ENCODE measurements at places on chromosomes 4 and X. TPM values are rescaled to one million over a fixed set of nuclear protein-coding genes. Genes with fewer than 3 reads are reported as not detected.

- H3K4me3 ChIP-seq, result no peak overlapping the region
- no peak for DNase-seq
- H3K27me3 ChIP-seq, result peaks cover 25% of the 10 kb centered on the region
- H3K4me1 ChIP-seq, result peaks cover 2% of the 10 kb centered on the region
Observed at GRCh38 chrX:124333862-124334261, 1.4 kb downstream of the TEX13D start.

DNA sequence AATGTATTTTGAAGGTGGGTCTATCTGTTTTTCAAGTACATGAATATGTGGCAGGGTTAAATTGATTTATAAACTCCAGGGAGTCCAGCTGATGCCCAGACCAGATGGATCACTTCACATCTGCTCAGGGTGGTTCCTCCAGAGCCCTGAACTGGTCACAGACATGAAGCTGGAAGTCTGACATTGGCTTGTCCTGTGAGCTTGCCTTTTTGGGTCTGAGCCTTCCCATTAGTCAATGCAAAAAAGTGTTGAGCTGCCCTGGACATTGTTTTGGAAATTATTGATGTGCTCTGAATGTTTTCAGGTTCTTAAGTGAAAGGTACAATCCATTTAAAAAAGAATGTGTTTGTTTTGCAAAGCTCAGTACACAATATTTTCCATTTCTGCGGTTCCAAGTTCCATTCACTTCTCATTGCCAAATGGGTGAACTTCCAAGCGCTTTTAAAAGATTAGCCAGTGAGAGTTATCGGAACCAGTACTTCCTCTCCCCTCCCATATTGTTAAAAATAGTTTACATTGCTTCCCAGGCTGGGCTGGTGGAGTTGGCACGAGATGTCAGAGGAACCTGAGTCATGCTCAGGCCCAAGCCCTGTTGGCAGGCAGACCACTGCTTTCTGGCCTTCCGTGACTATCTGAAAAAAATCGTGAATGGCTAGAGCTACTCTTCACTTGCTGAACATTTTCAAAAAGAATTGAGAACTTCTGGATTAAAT, 52.1 kb downstream of the PDGFRA start:
- H3K27me3 ChIP-seq, result no peaks in the 10 kb centered on the region
- H3K36me3 ChIP-seq, result no peaks in the 10 kb centered on the region
- no peak overlapping the region for H3K4me3 ChIP-seq
- peaks cover 9% of the 10 kb centered on the region for H3K4me1 ChIP-seq
- peak; percentile 49 for DNase-seq
- no peak overlapping the region for H3K27ac ChIP-seq

GRCh38 chr4:10565166-10565780, 108.0 kb upstream of the ZNF518B start:
- H3K27me3 ChIP-seq, result no peaks in the 10 kb centered on the region
- H3K4me1 ChIP-seq, result no peaks in the 10 kb centered on the region
- H3K4me3 ChIP-seq, result no peak overlapping the region
- DNase-seq, result no peak
- no peaks in the 10 kb centered on the region for H3K36me3 ChIP-seq

GRCh38 chr4:182978152-182978827, 61.1 kb upstream of the DCTD start:
- no peak overlapping the region for H3K27ac ChIP-seq
- H3K27me3 ChIP-seq, result no peaks in the 10 kb centered on the region
- DNase-seq, result no peak
- H3K36me3 ChIP-seq, result peaks cover 6% of the 10 kb centered on the region
- H3K4me3 ChIP-seq, result no peak overlapping the region
- peaks cover 11% of the 10 kb centered on the region for H3K4me1 ChIP-seq

- peaks cover 6% of the 10 kb centered on the region for H3K36me3 ChIP-seq
- H3K4me1 ChIP-seq, result no peaks in the 10 kb centered on the region
- no peaks in the 10 kb centered on the region for H3K27me3 ChIP-seq
- no peak overlapping the region for H3K4me3 ChIP-seq
- no peak for DNase-seq
Observed at GRCh38 chr4:176274441-176274840, 5.4 kb upstream of the ASB5 start.

GRCh38 chr4:15065516-15065915, 63.2 kb downstream of the CPEB2 start:
- H3K27ac ChIP-seq, result no peak overlapping the region
- DNase-seq, result no peak
- H3K4me3 ChIP-seq, result no peak overlapping the region
- no peaks in the 10 kb centered on the region for H3K27me3 ChIP-seq
- no peaks in the 10 kb centered on the region for H3K4me1 ChIP-seq

DNA sequence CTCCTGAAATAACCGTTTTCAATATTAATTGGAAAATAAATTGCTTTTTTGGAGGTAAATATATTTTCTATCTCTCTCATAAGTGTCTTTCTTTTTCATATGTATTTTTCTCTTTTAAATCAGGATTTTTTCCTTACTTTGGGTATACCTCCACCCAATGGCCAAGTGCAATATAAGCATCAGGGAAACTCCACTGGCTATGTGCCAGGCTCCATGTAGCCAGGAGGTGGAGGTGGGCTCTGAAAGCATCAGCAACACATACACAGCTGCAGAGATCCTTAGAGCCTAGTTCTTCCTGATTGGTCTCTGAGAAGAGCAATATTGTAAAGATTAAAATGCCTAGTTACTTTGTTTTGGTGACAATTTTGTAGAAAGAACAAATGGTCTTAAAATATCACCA, 3.4 kb downstream of the GABRA2 start:
- H3K36me3 ChIP-seq, result no peaks in the 10 kb centered on the region
- H3K4me3 ChIP-seq, result no peak overlapping the region
- DNase-seq, result no peak
- H3K4me1 ChIP-seq, result no peaks in the 10 kb centered on the region
- H3K27me3 ChIP-seq, result peaks cover 46% of the 10 kb centered on the region
- no peak overlapping the region for H3K27ac ChIP-seq

DNA sequence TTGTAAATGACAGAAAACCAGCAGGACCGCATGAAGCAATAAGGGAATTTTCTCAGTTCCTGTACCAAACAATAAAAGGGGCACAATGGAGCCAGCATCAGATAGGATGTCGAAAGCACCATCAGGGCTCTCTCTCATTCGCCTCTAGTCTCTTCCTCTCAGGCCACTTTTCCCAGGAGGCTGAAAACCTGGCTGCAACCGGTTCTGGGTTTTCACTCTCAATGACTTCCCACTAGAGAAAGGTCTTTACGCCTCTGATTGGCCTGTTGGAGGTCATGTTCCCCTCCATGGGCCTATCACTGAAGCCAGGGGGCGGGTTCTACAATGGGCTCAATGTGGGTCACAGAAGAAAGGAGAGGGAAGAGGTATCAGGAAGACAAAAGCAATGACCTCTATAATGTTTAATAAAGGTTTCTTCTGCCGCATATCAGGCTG, 29.3 kb downstream of the ZNF827 start:
- peaks cover 41% of the 10 kb centered on the region for H3K4me1 ChIP-seq
- no peaks in the 10 kb centered on the region for H3K27me3 ChIP-seq
- H3K27ac ChIP-seq, result peak overlapping the region; percentile 74
- H3K36me3 ChIP-seq, result peaks cover 10% of the 10 kb centered on the region
- H3K4me3 ChIP-seq, result peak overlapping the region; percentile 80

SCD5 gene
- total RNA-seq, result 13.9 TPM

ART3 gene
- 1.7 TPM for total RNA-seq

Data from Calu3 (cell line).